ENCODE measurements at places on chromosomes 6 and 20. TPM values are rescaled to one million over a fixed set of nuclear protein-coding genes. Genes with fewer than 3 reads are reported as not detected.
A peak's percentile ranks its signal among the peaks of the same experiment; 100 is the strongest.

DNA sequence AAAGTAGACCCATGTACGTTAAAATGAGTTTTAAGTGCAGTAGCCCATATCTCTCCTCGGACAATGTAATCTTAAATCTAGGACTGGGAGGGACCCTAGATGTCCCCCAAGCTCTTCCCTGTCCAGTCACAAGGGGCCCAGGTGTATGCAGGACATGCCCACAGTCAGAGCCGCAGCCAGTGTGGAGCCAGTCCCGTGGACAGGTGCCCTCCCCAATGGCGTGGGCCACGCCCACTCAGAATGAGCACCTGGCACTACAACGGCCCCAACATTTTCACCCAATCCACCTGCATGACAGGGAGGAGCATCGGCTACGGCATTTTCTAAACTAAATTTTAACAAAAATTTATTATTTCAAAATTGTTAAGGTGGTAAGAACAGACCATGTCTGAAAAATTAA, 53.2 kb downstream of the WDR27 start:
- no peak for DNase-seq

AIF1 gene
- total RNA-seq, result 9.4 TPM

DNA sequence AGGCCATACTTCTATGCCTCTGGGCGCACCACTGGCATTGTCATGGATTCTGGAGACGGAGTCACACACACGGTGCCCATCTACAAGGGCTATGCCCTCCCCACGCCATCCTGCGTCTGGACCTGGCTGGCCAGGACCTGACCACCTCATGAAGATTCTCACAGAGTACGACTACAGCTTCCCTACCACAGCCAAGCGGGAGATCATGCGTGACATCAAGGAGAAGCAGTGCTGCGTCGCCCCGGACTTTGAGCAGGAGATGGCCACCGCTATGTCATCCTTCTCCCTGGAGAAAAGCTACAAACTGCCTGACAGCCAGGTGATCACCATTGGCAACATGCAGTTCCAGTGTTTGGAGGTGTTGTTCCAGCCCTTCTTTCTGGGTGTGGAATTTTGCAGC, 23.8 kb downstream of the TMEM74B start:
- no peak for DNase-seq

- no peak for DNase-seq
Measured at GRCh38 chr20:42309050-42309449, 690.9 kb upstream of the CHD6 start.

GRCh38 chr6:53679446-53679933, 13.9 kb upstream of the KLHL31 start:
- DNase-seq, result peak; percentile 20

AGPAT4 gene
- total RNA-seq, result 9.7 TPM

- no peak for DNase-seq
Measured at GRCh38 chr6:19102936-19103335, 715.8 kb downstream of the RNF144B start.

AURKA gene
- total RNA-seq, result 97.4 TPM

BACH2 gene
- 2.0 TPM for total RNA-seq

Measured in K562 (cell line).